ENCODE measurements at places on chromosomes 1 and 21.

DNA sequence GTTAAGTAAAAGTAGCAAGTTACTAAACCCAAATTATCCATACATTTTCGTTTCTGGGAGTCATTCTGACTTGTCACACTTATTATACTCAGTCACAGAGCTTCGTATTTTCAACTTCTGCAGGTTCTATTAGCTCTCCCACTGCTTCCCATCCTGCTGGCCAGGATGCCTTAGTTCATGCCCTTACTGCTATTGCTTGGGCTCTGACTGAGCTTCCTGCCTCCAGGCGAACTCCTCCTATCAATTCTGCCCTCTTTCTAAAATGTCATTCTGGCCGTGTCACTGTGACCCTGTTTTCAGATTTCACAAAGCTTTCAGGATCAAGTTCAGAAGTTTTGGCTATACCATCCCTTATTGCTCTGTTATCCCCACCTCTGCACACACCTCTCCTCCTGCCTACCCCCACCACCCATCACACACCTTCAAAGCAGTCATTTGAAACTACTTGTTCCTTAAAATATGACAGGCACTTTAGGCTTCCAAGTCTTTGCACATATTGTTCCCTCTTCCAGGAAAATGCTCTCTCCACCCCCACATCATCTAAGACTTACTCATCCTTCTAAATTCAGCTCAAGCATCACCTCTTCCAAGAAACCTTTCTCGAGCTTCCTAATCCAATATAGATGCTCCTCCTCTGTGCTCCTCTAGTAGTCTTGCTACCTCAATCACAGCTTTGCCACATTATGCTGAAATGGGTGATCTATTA lies 278.0 kb downstream of the BRINP2 start:
- no peak for DNase-seq

DNA sequence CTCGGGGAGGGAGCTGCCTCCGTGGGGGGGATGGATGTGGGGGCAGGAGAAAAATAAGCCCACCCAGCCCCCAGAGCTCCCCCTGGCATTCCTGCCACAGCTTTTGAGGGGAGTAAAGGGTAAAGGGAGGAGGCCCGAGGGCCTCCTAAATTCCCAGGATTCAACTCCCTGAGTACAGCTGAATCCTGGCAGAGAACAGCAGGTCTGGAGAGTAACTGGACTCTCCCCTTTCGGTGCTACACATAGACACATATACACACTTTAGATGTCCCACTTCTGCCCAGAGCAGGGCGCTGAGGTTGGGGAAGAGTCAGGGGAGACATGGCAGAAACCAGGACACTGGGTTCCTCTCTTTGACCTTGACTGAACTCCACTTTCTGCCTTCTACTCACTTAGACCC lies 3.0 kb downstream of the KIRREL1 start:
- DNase-seq: no peak

GRCh38 chr1:168626326-168626725 lies 49.9 kb downstream of the XCL1 start:
- no peak for DNase-seq

GRCh38 chr1:180211860-180212229 lies 18.2 kb upstream of the LHX4 start:
- no peak for DNase-seq

- DNase-seq: peak; percentile 49
These were observed 55.4 kb downstream of the HNRNPR start for GRCh38 chr1:23288671-23289070.

GRCh38 chr1:243375596-243375995 lies 119.8 kb downstream of the SDCCAG8 start:
- no peak for DNase-seq

DNA sequence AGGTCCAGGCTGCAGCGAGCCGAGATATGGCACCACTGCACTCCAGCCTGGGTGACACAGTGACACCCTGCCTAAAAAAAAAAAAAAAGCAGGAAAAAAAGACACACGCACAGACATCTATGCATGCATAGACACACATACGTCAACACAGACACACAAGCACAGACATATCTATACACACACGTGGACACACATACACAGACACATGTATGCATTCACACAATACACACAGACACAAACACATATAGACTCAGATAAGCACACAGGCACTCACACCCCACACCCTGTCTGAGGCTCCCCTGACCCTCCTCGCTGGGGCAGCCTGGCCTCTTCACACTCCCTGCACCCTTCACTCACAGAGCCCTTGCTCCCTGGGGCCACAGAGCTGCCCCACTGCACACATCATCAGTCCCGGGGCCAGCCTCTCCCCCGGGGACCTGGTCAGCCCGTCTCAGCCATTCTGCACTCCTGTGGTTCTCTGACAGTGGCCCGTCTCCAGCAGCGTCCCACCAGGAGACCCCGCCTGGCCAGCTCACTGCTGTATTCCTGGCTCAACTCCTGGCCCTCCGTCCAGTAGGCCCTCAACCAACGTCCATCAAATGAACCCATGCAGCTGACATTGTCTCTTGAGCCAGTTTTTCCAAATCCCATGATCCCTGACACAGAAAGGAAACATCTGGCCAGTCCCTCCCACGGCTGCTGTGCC lies 4.6 kb upstream of the PRKCZ start:
- DNase-seq: no peak

DNA sequence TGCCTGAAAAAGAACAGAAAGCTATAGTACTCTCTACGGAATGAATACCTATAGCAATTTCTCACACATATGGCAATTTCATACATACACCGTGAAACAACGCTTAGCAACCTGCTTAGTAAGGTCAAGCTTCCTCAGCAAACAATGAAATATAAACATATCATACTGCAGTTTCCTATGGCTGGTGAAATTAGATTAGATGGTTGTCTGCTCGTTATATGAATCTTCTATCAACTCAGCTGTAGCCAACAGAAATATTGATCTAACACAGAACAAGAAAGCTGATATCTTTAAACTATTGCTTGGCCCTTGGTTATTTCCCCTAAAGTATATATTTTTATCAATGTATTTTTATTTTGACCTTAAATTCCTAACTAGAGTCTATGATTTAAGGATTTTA lies 187.8 kb downstream of the SLC44A5 start:
- DNase-seq: no peak

GRCh38 chr21:43300496-43301408 lies 126.2 kb downstream of the SIK1 start:
- no peak for DNase-seq

- DNase-seq: peak; percentile 37
These were observed 395.4 kb upstream of the LRRC7 start for GRCh38 chr1:69172003-69173000.

DNA sequence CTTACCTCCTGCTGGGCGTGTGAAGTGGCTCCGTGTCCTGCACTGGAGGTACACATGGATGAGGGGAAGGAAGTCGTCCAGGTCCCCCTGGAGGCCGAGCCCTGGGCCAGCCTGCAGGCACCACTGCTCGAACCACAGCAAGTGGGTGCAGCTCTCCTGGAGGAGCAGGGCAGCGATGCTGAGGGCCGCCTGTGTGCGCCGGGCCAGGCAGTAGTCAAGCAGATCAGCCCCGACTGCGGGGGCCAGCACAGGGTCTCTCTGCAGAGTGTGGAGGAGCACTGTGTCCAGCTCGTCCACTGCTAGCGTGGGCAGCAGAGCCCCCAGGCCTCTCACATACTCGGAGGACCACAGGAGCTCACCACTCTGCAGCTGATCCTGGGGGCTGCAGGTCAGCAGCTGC lies 45.9 kb downstream of the URB1 start:
- DNase-seq: no peak

DNA sequence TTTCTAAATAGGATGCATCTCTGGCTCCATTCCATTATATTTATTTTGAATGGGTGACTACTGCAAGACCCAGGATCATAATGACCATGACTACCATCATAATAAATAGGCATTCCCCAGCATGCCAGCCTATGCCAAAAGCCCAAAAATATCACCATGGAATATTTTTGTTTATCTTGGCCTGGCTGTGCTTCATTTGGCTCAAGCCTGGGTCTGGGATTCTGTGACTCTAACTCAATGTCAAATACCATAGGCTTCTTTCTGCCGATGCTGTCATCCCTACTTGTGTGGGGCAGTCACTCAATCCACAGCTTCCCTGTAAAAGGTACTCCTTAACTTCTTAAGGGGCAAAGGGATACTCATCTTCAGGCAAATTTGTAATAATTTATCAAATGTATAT lies 66.6 kb downstream of the DIRAS3 start:
- DNase-seq: no peak

- DNase-seq: peak; percentile 69
These were observed 3.2 kb upstream of the RXFP4 start for GRCh38 chr1:155938220-155938627.

DNA sequence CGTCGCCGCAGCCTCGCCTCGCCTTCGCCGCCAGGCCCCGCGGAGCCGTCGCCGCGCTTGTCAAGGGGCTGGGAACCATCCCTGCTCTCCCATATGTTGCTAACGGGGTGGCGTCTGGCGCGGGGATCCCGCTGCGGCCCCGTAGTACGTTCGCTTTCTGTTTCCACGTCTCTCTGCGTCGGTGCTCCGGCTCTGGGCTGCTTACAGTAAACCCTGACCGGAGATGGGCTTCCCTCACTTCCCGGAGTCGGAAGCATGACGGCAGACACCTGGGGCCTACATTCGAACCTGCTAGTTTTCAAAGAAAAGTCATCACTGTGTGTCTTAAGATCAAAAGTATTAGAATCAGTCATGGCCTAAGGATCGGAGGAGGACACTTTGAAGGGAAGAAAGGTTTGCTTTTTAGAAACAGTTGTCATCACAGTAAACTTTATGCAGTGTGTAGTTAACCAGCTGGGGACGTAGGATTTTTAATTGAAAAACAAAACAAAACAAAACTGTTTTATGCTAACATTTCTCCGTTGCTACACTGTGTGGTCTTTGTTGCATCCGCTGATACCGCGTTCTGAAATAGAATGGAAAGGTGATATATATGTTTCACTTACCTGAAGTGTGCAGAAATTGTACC lies 69.0 kb downstream of the SLC35A3 start:
- peak; percentile 72 for DNase-seq

DNA sequence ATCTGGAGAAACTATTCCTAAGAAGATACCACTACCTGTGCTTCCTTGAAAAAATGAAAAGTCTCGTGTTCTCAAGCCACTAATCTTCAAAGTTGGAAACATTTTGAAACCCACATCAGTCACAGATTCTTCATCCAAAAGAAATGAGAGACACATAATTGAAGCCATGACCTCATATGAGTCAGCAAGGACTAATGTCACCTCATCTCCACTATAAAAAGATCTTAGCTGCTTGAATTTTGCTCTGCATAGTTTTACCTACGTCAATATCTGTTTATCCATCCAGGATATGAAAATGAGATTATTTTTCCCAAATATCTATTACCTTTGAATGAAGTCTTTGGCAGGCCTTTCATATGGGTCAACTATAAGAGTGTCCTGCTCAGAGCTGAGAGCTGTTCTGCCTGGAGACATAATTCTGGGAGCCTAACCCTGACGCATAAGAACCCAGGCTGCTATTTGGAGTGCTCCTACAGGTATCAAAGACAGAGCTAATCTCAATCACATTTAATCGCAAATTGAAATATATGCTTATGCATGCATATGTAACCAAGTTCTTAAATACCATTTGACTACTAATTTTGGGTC lies 312.5 kb upstream of the PKN2 start:
- no peak for DNase-seq

DNA sequence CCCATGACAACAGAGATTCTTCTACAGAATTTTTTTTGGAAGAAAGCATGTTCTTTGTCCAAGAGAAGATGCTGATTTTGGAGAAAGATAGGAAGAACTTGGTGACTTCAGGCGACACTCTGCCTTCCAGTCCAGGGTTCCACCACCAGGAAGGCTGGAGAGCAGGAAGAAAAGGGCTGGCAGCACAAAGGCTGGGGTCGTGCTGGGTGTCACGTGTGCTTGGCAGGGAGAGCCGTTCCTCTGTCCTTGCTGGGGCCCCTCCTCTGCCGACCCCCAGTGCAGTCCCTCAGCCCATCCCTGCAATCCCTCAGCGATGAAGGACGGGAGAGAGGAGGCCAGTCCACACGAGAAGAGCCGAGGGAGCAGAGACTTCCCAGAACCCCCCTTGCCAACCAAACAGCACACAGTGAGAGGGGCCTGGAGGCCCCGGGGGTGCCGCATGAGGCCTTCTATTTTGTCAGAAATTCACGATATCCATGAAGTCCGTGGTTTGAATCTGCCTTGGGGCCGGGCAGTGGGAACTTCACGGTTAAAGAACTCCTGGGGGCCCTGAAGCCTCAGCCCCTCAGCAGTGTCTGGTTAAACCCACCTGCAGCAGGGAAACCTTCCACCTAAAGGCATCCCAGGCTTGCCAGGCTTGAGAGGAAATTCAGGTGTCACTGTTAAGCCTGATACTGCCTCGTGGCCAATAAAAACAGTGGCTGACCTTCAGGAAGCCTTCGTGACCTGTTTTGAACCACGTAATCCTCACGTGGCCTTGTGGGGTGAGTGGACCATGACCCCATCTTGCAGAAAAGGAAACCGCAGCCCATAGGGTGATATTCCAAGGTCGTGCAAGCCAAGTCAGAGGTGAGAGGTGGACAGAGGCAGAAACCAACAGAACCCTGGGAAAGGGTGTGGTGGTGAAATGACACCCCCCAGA lies 3.4 kb downstream of the KRTAP10-12 start:
- no peak for DNase-seq

Data from amniotic epithelial cell (primary cell).